ENCODE measurements at places on chromosomes 1 and 21.

DNA sequence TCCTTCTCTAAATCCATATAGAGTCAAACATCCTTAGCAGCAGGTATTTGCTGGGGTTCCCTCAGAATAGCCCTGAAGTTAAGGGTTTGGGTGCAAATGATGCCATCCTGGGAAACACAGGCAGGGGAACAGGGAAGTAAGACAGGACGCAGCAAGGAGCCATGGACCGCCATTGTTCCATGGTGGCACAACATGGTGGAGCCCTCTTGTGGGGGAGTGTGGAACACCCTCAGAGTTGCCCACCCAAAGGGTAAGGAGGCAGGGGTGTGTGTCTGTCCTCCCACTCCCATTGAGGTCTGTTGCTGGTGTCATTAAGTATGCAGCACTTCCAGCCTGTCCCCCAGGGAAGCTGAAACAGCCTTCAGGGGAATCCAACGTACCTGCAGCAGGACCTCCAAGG is 20.4 kb upstream of the RCAN1 start:
- DNase-seq, result no peak

- DNase-seq, result no peak
Measured at GRCh38 chr1:234089396-234089795, 184.9 kb downstream of the SLC35F3 start.

DNA sequence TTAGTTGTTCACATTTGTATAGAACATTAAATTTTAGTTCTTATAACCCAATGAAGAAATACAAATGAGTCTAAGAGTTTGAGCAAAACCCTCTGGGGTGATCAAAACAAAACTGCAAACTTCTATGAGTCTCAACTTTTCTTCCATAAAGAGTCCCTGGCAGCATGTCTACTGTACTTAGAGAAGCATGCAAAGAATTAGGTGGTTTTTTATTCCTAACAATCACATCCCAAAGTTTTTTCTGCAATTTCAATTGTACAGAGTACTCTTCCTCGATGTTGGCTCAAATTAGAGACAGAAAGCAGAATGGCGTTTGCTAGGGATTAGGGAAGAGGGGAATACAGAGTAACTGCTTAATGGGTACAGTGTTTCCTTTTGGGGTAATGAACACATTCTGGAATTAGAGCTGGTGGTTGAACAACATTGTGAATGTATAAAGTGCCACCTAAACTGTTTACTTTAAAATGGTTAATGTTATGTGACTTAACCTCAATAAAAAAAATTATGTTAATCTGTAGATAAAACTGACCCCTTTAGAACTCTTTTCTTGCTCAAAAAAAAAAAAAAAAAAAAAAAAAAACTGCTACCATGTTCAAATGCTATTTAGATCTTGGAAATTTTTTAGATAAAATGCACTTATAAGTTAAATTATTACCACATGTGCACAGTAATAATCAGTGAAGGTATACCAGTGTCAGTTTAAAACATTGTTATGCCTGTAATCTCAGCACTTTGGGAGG is 4.8 kb downstream of the RC3H1 start:
- DNase-seq, result no peak

DNA sequence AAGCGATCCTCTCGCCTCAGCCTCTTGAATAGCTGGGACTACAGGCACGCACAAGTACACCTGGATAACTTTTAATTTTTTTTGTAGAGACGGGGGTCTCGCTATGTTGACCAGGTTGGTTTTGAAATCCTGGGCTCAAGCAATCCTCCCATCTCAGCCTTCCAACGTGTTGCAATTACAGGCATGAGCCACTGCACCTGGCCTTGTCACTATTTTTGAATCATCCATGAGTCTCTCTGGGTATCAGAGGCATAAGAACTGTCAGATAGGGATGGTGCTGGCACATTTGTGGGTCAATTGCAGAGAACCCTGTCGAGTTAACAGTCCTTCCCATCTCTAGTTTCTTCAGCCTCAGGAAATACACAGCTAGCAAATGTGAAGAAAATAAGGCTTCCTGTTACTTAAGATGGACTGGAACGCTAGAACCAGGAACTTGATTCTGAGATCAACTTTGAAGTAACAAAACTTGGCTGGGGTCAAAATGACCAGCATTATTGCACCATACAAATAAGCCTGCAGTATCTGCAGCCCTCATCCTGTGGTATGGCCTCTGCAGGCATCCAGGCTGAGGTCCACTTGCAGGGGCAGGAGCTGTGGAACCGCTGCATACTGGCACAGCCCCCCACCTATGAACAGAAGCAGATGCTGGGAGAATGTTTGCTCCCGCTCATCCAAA is 124.3 kb upstream of the GADD45A start:
- no peak for DNase-seq

GRCh38 chr1:171807556-171807955 is 26.1 kb downstream of the METTL13 start:
- DNase-seq, result no peak

- DNase-seq, result no peak
Measured at GRCh38 chr1:229041946-229042345, 229.0 kb upstream of the RAB4A start.

DNA sequence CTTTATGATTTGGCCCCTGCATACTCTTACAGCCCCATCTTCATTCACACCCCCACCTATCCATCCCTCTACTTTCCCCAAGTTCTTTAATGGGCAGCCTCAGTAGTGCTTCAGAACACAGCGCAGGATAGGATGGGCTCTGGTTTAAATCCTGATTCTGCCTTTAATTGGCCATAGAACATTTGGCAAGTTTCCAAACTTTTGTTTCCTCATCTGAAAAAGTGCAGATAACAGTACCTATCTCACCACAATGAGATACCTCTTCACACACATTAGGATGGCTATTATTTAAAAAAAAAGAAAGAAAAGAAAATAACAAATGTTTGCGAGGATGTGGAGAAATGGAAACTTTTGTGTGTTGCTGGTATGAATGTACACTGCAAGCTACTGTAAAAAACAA is 142.5 kb upstream of the VANGL1 start:
- no peak for DNase-seq

GRCh38 chr1:12615865-12616708 is 1.9 kb downstream of the DHRS3 start:
- DNase-seq, result no peak

GRCh38 chr1:41758904-41759548 is 159.7 kb downstream of the HIVEP3 start:
- DNase-seq, result peak; percentile 86

- peak; percentile 40 for DNase-seq
Measured at GRCh38 chr1:15384301-15384901, 25.3 kb upstream of the EFHD2 start.

- DNase-seq, result no peak
Measured at GRCh38 chr1:227888404-227889046, 59.2 kb downstream of the WNT9A start.

GRCh38 chr1:226983992-226984364 is 43.9 kb downstream of the COQ8A start:
- DNase-seq, result no peak

DNA sequence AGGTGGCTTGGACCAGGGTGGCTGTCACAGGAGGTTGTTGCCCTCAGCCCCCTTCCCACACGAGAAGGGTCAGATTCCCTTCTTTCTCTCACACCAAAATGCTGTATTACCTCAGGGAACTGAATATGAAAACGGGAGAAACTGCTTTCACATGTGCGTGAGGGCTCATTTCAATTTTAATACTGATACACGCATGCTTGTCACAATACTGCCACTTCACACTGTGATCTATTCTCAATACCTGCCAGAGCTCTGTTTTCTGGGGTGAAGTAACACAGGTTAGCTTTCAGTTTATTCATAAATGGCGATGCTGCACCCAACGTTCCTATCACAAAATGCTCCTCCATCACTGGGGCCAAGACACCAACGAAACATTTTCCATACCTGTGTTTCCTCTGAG is 181.8 kb downstream of the APP start:
- DNase-seq, result no peak

DNA sequence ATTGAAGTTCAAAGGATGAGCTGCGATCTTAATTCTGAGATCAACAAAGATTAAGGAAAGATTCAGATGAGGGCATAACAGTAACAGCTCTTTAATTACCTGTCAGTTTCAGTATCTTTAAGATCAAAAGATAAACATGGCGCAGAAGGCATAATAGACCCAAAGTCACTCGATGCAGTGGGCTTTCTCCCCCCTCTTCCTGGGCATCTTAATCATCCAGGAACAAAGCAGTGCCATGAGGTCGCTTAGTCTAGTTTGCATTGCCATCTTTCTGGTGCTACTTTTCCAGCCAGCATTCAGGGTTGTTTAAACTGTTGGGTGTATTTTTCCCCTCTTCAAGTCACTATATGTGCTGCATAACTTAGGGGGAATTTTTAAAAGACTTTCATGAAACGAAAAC is 72.3 kb downstream of the HUNK start:
- no peak for DNase-seq

DNA sequence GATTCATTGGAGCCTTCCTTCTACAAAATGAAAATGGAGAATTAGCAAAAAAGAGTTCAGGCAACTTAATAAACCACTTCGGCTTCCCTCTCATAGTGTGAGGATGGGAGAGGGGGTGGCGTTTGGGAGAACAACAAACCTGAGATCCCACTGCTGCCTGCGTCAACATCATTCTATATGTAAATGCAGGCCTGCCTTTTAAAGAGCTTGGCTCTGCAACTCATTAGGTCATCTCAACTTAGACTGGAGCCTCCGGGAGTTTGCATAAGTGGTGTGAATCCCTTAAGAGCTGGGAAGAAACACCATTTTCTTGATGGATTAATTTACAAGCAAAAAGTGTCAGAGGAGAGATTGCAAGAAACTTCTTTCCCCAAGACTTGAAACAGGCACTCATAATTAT is 127.6 kb upstream of the DAB1 start:
- DNase-seq, result no peak

DNA sequence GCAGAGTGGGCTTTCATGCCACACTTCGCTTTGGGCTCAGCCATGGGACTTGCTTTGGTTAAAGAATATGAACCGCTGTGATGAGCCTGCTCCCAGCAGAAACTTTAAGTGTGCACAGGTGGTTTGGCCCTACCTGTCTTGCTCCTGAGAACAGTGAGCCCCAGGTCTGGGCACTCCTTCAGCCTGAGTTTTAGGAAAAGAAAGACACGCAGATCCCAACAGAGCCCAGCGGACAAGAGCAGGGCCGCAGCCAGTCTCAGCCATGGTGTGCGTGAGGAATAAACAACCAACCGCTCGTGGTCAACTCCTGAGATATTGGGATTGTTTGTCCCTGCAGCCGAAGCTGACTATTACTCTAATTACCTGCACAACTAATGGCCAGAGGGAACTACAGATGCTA is 217.1 kb upstream of the C1orf174 start:
- DNase-seq, result no peak

DNA sequence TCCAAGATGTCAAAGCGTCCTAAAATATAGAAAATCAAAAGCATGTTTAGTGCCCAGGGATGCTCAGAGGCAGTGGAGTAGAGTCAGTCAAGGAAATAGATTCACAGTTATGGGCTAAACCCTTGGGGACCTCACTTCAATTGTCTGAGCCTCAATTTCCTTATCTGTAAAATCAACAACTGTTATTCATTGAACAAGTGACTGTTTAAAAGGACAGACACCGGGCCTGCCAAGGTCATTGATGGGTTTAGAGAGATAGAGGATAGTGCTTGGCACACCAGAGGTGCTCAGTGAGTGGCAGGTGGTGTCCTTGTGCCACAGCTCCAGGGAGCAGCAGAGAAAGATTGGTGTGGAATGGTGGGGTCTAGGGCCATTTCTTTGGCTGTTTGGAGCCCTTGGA is 12.8 kb downstream of the PLA2G5 start:
- DNase-seq, result no peak

Measured in astrocyte (in vitro differentiated cells and primary cell).